Endothelial cell of umbilical vein (primary cell): ENCODE measurements at places on chromosomes 12 and 14.

DNA sequence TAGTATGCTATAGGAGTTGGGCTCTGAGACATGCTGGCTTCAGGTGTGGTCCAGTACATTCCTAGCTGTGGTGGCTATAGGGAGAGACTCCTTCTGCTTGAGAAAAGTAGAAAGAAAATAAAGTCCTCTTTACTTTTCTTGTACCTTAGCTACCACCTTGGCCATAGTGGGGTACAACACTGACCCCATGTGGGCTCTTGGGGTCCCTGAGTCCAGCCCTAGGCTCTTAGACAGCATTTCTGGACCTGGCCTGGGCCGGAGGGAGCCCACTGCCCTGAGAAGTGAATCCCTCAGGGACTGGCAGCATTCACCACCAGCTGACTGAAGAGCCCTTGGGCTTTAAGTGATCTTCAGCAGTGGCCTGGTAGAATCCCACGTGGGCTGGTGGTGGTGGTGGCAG, 143.1 kb downstream of the SYT10 start:
- no peak for DNase-seq

- no peak for DNase-seq
These were observed 212.7 kb downstream of the PHLDA1 start for GRCh38 chr12:75818863-75819262.

DNA sequence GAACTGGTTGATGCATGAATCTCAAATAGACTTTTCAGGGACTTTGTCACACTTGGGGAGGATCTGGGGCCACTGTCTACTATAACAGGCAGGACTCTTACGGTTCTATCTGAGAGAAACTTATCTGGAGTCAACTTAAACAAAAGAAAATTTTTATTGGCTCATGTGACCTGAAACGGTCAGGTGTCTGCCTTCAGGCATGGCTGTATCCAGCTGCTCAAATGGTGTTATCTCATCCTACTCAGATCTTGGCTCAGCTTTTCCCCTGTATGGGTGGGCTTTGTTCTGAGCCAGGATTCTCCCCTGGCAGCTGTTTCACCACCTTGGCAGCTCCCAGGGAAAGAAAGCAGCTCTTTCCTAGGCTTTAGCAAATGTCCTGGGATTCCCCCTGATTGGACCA, 183.2 kb upstream of the MYL2 start:
- no peak for DNase-seq

GRCh38 chr14:75627406-75627805, 33.3 kb downstream of the ERG28 start:
- DNase-seq = no peak

- DNase-seq = no peak
These were observed 142.2 kb upstream of the FKBP4 start for GRCh38 chr12:2652401-2653081.

DNA sequence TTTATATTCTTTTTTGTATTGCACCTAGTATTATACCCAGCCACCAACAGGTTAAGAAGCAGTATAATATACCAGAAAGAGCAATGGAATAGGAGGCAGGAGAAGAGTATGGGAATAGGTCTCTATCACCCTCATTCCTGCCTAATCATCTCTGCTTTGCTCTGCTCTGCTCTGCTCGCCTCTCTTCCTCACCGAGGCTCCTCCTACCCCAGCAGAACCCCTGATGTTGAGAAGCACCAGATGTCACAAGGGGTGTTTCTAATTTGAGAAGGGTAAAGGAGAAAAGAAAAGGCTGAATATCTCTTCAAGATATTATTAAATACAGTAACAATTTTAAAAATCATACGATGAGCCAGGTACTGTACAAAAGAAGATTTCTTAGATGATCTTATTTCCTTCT, 89.0 kb downstream of the STON2 start:
- DNase-seq = no peak
